ENCODE measurements at places on chromosomes 16 and 17.

- no peak for DNase-seq
Measured at GRCh38 chr17:77437017-77437416, 296.2 kb downstream of the SEC14L1 start.

DNA sequence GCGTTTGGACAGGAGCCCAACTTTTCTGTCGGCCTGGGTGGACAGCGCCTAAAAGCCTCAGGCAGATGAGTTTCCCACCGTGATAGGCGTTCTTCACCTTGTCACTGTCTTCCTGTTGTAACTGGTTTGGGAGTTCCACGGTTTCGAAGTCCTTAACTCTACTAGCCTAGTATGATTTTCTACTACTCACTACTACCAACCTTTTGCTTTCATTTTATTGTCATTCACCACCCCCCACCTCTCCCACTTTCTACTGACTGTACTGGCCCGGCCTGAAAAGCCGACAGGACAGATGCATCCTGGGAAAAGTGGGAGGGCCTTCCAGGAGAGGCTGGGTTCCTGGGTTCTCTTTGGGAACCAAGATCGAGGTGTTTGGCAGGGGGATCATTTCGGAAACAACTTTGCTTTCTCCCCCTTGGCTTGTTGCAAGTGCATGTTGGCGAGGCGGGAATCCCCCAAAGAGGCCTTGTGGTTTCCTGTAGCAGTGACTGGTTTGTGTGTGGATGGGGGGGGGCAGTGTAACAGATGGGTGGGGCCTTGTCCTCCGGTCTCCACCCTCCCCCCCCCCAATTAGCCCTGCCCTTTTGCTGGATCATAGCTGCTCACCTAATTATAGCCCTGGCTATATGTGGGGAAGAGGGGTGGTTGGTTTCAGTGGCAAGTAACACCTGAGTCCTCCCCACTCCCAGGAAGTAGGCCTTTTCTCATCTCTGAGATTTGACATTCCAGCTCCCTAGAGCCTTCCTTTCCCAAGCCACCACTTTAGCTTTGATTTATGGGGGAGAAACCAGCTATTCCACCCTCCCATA, 1.4 kb downstream of the EIF5A start:
- DNase-seq, result peak; percentile 67

GRCh38 chr16:82643936-82644630, 17.3 kb downstream of the CDH13 start:
- no peak for DNase-seq

DNA sequence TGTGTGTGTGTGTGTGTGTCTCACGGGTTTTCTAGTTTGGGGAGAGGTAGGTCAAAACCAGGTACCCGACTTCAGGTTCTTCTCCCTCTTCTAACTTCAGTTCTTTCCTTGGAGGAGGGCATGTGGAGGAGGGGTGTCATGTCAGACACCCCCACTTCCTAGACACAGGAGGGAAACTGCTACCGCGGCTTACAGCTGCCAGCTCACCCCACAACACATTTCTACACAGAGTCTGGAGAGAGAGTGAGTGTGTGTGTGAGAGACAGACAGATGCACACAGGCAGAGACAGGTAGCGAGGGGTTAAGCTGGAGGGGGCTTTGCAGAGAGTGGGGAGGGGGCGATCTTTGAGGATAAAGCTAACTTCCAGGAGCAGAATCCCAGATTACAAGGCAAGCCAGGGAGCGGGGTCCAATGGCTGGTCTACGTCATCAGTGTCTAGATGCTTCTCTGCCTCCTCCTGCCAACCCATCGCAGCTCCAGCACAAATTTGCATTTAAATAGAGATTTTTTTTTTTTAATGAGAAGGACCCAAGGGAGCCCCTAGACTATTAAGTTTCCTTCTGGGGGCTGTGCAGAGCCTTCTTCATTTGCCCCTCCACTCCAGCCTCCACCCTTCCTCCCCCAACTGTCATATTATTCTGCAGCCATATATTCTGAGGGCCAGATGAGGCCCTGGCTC, 48.9 kb downstream of the MRM1 start:
- no peak for DNase-seq

GRCh38 chr16:87297918-87298631, 19.1 kb downstream of the C16orf95 start:
- no peak for DNase-seq

DNA sequence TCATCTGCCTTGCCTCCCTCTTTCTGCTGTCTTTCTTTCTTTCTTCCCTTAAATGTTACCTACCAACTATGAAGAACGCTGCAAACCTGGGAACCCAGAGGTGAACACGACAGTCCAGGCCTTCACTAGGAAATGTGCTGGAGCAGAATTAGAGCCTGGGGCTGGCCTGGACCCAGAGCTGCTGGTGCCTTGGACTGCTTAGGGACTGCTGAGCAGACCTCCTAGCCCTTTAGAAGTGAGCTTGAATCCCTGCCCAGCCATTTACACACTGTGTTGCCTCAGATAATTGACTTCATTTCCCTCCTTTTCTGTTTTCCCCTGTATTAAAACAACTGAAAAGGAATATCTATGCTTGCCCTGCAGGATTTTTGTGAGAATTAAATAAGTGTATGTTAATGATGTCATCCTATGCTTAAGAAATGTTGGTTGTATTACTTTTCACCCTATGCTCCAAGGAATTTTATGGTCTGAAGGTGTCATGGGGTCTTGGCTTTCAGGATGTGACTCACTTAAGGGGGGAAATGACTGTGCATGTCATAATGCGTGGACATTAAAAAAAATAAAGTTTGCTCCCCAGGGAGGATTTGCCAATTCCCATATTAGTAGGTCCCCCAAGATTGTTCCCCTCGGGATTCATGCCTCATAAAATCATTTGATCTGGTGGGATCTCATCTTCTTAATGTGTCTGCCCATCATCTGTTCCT, 11.5 kb downstream of the CDH13 start:
- DNase-seq, result no peak

DNA sequence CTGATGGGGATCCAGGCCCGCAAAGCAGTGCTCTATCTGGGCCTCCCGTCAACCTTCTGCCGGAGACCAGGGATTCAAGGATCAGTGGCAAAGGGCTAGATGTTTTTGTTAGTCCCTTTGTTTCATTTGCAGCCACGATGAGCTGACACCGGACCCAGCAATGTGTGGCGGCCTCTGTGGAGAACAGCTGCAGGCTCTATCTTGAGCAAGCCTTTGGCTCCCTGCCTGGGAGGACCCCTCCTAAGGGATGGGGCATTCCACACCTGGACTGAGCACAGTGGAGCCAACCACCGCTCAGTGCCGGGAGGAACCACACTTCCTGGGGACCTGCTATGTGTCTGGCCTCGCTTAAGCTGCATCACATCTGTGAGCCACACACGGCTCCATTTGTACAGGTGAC, 215.8 kb downstream of the RBFOX3 start:
- DNase-seq, result no peak

GRCh38 chr16:9415545-9415944, 324.1 kb downstream of the HAPSTR1 start:
- DNase-seq, result no peak

- DNase-seq, result no peak
Measured at GRCh38 chr17:79023886-79024771, at the start of gene C1QTNF1. C1QTNF1 (plus strand) TSS chr17:79024169; CDS start chr17:79043969, 19,800 bp downstream.

- no peak for DNase-seq
Measured at GRCh38 chr16:30585022-30585399, 486 bp downstream of the ZNF785 start.

- DNase-seq, result no peak
Measured at GRCh38 chr16:14483819-14484385, 146.2 kb downstream of the PARN start.

DNA sequence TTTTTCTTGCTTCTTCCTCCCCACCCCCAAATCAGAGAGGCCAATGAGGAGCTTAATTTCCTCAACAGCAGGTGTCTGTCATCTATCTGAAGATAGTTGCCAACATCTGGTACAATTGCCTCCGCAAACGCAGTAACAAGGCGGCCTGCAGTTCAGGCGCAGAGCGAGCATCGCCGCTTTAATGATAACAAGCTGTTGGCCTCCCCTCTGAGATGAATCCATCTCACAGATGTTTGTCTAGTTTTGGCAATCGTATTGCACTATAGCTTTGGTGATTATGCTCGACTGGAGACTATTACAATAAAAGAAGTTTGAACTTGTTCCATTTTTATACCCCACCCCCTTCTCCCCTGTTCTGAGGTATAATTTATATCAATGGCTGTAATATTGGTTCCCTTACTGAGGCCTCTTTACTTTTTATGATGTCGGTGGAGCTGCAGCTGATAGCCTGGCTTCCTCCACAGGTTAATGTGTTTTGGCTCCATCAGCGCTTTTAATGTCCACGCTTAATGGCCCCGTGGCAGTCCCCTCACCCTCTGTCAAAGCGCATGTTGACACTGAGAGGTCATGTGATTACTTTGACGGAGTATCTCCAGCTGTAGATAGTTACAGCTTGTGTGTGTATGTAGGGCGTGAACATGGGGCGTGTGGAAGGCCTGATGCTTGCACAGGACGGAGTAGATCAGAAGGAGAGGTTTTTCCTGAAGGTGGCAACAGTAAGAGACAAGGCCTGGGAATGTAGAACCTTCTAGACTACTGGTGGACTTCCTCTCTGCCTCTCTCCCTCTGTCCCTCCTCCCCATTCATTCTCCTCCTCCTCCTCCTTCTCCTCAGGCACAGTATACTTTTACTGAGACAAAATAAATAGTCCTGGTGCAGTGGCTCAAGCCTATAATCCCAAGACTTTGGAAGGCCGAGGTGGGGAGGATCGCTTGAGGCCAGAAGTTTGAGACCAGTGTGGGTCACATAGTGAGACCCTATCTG, 164.7 kb downstream of the MSI2 start:
- no peak for DNase-seq

DNA sequence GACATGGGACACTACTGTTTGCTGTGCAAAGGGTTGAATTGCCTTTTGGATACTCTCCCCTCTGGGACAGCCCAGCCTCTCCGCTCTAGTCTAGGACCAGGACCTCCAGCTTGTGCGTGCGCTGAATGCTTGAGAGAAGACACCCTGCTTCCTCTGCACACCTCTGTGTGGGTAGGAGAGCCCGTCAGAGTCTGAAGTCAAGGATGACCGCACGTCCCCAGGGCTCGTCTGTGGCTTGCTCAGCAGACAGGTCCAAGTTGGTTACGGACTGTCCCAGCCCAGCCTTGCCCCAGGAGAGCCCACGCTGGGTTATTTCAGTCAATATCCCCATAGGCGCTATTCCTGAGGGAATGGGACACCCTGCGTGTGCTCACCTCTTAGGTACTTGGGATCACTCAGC, 3.7 kb downstream of the C16orf89 start:
- DNase-seq, result no peak

DNA sequence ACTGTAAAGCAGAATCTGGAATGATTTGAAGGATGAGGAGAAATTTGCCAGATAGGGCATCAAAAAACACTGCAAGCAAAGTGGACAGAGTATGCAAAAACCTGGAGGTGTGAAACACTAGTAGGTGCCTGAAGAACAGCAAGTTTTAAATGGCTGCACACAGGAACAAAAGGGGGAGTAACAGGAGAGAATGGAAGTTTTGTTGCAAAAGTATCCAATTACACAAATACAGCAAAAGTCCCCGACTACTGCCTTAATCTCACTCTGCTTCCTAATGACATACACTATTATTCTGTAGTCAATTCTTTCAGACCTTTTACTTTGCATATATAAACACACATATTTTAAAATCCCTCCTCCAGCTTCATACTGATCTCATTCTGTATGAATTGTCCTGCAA, 1.5 kb downstream of the HEATR6 start:
- no peak for DNase-seq

GRCh38 chr16:85511938-85512807, 100.9 kb upstream of the GSE1 start:
- DNase-seq, result no peak

DNA sequence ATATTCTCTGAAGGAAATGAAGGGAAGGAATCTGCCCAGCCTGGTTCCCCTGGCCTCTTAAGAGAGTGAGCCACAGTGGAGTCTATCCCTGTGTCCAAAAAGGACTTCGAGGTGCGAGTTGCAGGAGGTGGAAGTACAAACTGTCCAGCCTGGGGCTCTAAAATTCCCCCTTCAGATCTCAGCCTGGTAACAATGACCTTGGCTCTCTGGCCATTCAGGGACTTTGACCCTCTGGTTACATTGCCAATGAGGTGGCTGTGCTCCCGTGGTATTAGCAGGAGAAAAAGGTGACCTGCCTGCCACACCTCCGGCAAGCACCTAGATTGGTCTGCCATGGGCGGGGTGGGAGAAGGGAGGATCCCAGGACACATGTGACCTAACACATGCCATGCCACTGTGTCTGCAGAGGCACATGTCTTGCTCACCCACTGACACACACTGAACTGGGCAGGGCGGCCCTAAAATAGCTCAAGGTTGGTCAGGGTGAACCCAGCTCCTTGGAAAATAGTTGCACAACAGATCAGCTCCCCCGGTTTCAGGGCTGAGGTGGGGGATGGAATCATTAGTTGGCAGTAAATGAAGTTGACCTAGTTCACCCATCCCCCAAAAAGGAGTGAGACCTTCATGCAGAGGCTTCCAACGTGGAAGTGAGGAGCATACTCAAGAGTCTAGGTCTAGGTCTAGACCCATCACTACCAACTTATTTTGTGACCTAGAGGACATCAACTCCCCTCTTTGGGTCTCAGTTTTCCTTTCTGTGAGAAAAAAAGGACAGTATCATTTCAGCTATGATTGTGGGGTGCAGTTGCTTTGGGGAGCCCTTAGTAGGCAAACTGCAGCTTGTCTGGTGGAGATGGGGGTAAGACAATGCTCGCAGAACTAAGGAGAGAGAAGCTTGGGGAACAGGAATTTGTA, 2.2 kb downstream of the NR1D1 start:
- no peak for DNase-seq

DNA sequence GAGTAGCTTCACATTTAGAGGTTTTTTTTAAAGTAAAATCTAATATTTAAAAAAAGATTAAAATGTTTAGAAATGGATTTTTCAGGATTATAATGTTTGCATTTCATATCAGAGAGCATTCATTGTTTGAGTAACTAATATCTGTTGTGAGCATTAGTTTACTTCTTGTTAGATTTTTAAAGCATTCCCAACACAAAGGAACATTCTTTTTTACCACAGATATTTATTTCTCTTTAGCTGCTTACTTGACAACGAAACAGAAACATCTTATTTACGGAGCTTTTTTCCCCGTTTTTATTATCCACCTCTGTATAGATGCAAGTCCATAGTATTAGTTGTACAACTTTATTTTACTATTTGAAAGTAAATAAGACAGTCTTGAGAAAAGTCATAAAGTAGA, 53.0 kb downstream of the NFAT5 start:
- DNase-seq, result no peak

- no peak for DNase-seq
Measured at GRCh38 chr16:17947637-17948036, 388.9 kb downstream of the NPIPA8 start.

Measured in stimulated activated CD8-positive, alpha-beta memory T cell treated with anti-CD3 and anti-CD28 coated beads, Interleukin-4, amount 100 ng/mL, for 1 hour (primary cell).